BJ (cell line): ENCODE measurements at places on chromosomes 4 and X.

- DNase-seq = no peak
These were observed 73.1 kb downstream of the RAPGEF2 start for GRCh38 chr4:159175989-159176375.

- DNase-seq = no peak
These were observed 124.5 kb upstream of the AGA start for GRCh38 chr4:177566691-177567090.

- no peak for DNase-seq
These were observed 212.6 kb upstream of the GK2 start for GRCh38 chr4:79620617-79621016.

DNA sequence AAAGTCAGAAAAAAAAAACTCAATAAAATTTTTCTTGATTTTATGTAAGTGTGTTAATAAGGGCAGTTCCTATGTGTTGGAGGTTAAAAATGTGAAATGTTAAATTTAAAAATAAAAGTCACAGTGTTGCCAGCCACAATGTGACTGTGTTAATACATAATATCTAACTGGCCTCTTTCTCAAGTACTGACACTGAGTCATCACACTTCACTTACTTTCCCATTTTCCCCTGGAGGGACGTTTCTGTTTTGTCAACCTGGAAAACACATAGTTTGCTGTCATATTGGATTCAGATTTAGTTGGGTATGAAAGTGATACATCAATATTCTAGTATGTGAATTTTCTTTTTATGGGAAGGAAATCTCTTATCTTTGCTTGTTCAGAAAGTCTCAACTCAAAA, 46.4 kb downstream of the ARHGEF38 start:
- no peak for DNase-seq

DNA sequence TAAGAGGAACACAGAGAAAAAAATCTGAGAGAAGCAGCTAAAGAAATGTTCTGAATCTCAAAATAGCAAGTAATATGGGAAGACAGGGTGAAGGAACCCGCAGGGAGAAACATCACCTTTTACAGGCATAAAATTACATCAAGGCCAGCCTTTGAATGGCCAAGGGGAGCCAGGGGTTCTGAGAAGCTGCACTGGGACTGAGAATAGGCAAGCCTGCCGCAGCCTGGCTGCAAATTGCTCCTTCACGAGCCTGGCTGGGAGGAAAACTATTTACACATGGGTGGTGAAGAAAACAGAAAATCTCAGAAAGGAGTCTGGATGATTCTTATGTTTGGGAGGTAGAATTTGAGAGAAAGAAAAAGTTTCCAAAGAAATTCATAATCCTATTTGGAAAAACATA, 74.5 kb upstream of the QRFPR start:
- no peak for DNase-seq

DNA sequence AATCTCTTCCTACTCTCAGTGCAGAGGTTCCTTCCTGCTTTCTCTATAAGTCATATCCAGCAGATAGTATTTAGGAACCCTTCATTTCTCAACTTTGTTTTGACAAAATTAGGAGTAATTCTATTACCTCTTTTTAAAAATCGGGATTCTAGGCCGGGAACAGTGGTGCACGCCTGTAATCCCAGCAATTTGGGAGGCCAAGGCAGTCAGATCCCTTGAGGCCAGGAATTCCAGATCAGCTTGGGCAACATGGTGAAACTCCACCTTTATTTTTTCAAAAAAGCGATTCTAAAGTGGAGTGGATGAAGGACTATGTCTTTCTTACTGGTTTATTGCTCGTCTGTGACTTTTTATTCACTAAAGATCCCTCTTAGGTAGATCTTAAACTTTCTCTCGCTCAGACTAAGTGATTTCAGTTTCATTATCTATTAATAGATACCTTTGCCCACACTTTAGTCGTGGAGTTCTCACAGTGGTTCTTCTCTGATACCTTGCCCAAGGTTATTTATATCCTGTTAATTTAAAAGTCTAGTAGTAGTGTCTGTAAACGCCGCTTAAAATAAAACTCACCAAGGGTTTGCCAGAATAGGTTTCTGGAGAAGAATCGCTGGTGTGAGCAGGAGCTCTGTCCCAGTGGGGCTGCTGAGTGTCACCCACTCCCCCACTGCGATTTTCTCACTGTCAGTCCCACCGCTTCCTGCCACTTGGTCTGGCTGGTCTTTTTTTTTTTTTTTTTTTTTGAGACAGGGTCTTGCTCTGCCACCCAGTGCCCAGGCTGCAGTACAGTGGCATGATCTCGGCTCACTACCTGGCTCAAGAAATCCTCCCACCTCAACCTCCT, 27.0 kb upstream of the TMEM131L start:
- no peak for DNase-seq

DNA sequence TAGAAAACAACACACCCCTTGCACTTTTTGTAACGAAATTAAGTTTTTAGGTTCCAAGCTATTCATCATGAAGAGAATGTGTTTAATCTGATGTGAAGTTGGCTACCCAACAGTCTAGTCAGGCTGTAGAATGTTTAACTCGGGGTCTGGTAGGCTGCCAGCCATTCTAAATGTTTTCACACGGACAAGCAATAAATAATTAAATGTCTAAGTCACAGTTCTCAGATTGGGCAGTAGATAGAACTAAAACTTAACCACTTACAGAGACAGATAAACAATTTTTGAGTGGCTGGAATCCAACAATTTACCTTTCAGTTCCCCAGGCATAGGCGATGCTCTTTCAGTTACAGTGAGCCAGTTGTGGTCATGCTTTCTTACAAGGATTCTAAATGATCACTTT, 66.5 kb downstream of the CHIC2 start:
- no peak for DNase-seq

- DNase-seq = no peak
These were observed 236.5 kb downstream of the CBR4 start for GRCh38 chr4:168773388-168774195.

DNA sequence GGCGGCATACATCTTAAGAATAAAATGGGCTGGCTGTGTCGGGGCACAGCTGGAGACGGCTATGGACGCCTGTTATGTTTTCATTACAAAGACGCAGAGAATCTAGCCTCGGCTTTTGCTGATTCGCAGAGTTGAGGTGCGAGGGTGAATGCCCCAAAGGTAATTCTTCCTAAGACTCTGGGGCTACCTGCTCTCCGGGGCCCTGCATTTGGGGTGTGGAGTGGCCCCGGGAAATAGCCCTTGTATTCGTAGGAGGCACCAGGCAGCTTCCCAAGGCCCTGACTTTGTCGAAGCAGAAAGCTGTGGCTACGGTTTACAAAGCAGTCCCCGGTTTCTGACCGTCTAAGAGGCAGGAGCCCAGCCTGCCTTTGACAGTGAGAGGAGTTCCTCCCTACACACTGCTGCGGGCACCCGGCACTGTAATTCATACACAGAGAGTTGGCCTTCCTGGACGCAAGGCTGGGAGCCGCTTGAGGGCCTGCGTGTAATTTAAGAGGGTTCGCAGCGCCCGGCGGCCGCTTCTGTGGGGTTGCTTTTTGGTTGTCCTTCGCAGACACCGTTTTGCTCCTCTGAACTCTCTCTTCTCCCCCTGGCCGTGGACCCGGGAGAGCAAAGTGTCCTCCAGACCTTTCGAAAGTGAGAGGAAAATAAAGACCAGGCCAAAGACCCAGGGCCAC, 1.9 kb downstream of the SHOX start:
- DNase-seq = no peak

- no peak for DNase-seq
These were observed 23.6 kb downstream of the CA5B start for GRCh38 chrX:15761564-15762191.

DNA sequence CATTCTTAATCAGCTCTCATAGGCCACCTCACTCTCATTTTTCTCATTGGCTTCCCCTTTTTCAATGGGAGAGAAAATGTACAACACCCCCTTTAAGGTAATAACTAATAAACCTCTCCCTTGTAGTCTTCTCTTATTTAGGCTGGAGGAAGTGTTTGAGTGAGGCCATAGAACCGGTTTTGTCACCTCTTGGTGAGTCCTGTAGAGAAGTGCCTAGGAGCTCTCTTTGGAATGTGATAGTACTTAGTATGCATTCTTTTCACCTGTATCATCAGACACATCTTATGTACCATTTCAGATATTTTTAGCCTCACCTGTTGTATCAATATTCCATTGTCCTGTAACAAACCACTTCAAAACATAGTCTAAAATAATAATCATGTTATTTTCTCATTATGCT, 3.5 kb upstream of the TAB3 start:
- DNase-seq = no peak

GRCh38 chr4:80336582-80336981, 1.1 kb downstream of the CFAP299 start:
- no peak for DNase-seq
